ENCODE measurements at places on chromosomes 1 and 21.

DNA sequence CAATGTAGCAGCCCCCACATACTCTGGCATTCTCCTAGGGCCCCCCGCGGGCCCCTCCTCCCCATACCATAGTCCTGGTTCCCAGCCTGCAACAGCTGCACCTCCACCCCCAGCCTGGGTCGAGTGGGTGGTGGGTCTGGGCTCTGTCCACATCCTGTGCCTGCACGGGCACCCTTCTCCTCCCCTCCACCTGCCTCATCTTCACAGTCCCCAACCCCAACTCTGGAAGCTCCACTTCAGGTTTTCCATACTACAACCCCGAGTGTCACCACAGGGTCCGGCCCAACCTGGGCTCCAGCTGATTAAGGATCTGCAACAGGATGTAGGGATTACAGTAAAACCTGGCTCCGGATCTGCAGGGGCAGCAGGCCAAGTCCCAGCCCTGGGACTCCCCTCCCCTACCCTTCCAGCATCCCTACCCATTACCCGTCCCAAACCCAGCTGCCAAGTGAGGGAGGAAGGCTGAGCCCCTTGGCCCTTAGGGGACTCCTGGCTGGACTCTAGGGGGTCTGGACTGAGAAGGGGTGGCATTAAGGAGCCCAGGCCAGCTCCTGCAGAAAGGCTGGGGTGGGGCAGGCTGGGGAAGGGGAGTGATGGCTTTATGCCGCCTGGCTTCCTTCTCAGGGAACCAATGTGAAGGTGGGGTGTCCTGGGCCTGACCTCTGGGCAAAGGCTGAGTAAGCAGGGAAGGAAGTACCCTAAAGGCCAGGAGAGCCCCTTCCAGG, 116.8 kb downstream of the CASZ1 start:
- no peak for DNase-seq

DNA sequence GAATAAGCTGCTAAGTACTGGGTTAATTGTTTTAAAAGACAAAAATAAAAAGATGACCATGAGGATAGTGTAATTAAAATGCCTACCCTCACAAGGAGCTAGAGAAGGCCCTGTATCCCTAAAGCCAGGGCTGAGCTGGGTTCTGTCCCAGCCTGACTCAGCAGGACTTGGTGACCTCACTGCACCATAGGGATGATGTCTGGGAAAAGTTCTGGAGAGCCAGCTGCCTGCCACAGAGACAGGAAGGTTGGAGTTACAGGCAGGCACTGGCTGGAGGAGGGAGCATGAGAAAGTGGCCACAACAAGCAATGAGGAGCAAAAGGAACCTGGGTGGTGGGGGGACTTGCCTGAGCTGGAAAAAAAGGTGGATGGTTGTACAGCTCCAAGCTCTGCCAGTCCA, 5.7 kb upstream of the TNR start:
- no peak for DNase-seq

DNA sequence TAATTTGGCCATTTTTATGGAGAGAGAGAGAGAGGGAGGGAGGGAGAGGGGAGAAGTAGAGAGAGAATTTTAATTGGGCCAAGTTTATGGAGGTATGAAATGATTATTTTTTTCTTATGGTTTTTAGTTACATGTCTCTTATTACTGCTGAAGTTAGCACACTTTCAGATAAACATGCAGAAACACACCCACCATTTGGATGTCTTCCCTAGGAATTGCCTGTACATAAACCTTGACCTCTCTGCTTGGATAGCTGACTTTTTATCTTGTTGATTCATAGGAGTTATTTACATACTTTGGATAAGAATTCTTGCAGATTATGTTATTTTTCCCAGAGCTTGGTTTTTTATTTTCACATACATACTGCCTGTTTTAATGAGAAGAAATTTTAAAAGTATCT, 310.2 kb upstream of the ADAMTS5 start:
- no peak for DNase-seq

GRCh38 chr1:86263101-86263500, 106.5 kb upstream of the COL24A1 start:
- no peak for DNase-seq

DNA sequence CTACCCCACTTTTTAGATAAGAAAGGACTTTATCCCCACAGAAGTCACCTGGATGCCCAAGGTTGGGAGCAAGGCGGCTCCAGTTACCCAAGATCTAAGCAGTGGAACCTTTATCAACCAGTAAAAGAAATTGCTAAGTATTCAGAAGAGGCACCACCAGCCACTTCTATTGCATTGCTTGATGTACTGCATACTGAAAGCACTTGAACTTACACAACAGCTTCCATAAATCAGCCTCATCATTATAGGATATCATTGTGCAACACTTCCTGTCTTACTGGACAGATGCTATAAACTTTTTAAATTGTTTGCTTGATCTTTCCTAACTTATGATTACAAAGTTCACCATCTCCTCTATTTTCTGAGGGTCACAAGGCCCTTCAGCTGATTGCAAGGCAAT, 642.7 kb upstream of the CXADR start:
- DNase-seq, result no peak

- DNase-seq, result no peak
Observed at GRCh38 chr21:45496968-45497845, 45.0 kb downstream of the SLC19A1 start.
